CD4-positive, alpha-beta T cell treated with Interleukin-17A for 1 hour (primary cell): ENCODE measurements at places on chromosomes 4 and X.
A peak's percentile ranks its signal among the peaks of the same experiment; 100 is the strongest.

DNA sequence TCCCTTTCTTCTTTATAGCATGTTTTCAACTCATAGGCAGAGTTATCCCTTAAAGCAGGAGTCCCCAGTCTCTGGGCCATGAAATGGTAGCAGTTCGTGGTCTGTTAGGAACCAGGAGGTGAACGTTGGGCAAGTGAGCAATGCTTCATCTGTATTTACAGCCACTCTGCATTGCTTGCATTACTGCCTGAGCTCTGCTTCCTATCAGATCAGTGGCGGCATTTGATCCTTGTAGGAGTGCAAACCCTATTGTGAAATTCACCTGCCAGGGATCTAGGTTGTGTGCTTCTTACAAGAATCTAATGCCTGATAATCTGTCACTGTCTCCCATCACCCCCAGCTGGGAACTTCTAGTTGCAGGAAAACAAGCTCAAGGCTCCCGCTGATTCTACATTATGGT lies 39.8 kb downstream of the DTHD1 start:
- no peak for DNase-seq

DNA sequence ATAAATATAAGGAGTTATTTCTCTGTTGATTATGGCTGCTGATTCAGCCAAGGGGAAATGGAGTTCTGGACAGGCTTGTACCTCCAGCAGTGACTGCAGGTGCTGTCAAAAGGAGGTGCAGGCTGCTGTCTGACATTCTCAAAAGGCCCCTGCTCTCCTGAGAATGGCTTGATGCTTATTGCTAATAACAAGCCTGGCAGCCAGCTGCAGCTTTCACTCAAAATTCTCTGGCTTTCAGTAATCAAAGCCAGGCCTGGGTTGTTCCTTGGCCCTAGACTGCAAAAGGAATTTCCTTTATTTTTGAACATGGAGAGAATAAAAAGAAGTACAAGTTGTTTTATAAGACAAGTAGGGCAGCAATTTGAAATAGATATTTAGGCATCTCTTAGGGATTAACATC lies 575.9 kb downstream of the MID1IP1 start:
- no peak for DNase-seq

DNA sequence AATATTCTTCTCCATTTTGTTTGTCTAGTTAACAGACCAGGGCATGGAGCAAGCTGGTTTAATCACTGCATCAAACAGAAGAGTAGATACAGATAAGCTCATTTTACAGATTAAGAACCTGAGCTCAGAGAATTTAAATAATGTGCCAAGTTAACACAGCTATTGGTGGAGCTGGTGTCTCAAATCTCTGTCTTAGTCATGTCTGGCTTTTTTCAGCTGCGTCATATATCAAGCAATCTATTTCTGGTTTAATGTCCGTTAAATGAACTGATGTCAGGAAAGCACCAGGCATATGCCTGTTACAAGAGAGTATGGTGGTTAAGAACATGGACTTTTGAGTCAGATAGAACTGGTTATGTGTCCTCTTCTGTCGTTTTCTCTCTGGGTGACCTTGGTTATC lies 79.8 kb upstream of the ADGRA3 start:
- no peak for DNase-seq

- peak; percentile 49 for DNase-seq
Measured at GRCh38 chr4:174318829-174319764, 35.4 kb downstream of the CEP44 start.

DNA sequence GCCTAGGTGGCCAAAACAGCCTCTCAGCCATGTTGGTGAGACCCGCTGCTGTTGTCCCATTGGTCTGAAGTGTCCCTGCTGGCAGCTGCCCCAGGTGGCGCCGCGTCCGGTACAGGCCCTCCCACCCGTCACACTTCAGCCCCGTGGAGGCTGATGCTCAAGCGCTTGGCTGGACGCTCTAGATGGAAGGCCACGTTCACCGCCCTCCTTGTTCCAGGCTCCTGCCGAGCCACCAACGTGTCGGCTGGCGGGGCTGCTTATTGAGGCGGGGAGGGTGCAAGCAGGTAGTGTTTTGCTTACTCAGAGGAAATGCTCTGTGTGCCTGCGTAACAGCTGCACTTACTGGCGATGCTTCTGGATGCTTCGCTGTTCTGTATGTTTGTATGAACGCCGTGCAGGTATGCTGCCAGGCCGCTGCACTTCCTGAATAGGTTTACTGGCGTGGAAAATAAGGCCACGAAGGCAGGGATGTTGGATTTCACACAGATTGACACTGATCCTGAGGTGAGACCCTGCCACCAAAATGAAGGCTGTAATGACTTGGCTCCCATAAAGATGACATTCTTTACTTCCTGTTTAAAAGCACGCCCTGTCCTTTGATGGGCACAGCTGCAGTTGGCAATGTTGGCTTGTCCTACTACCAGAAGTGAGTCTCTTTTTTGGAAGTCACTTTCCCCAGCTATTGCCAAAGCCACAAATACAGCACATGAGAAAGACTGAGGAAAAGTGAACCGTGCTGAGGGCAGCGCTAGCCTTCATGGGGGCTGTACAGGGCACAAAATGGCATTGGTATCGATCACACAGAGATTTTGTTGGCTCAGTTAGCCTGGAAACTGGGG lies 21.0 kb upstream of the CLCN4 start:
- no peak for DNase-seq

DNA sequence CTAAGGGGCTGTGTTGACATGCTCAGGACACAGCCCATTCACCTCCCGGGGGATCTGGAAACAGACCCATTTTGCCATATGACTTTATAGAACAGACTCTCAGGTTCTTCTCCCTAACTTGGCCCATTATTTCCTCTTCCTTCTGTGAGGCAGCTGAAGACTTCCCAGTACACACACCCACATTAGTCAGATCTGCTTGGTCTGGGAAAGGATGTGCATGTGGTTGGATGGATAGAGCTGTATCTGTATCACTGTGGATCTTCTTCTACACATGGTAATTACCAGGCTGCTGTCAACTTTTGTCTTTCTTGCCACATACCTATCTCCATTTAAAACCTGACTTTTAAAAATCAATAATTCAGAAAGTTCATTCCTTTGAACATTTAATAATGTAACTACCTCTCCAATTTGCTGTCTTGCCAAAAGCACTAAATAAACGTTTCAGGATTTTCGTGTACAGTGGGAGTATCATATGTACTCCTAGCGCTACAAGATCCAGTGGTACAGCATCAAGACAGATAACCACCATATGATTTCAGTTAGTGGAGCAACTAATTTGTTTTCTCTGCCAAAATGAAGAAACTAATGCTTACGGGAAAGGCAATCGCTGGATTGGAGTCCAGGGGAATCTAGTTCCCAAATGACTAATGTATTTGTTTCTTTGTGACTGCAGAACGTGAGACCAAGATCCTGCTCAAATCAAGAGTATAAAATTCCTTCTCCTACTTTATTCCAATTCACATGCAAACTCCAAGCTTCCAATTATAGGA lies 134.1 kb upstream of the MAP3K15 start:
- no peak for DNase-seq

DNA sequence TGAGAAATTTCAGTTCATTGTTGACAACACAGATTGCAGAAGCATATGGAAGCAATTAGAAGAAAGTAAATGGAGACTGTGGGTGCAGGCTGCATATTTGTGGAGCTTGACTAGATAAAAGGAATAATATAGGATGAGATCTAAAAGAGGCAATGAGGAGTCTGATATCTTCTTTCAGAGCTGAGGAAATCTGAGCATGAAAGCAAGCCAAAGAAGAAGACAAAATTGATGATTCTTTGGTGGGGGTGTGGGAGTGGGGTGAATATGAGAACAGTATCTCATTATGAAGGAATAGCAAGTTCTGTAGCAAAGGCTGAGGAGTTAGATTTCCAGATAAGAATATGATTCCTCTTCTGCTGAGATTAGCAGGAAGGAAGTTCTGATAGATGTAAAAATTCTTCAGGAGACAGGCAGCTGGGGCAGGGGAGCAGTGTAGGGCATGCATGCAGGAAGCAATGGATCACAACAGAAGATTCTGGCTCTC lies 6.1 kb upstream of the PDHA2 start:
- no peak for DNase-seq

GRCh38 chr4:147289181-147289580 lies 191.7 kb upstream of the EDNRA start:
- DNase-seq = no peak

DNA sequence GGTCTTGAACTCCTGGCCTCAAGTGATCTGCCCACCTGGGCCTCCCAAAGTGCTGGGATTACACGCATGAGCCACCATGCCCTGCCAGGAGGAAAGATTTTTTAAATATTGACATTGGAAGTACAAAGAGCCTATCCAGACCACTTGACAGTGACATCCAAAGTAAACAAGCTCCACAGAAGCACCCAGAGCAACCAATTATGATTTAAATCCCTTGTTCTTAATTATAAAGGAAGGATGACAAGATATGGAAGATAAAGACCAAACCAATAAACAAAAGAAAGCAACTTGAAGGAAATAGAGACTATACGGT lies 27.7 kb upstream of the RPL34 start:
- DNase-seq = no peak

DNA sequence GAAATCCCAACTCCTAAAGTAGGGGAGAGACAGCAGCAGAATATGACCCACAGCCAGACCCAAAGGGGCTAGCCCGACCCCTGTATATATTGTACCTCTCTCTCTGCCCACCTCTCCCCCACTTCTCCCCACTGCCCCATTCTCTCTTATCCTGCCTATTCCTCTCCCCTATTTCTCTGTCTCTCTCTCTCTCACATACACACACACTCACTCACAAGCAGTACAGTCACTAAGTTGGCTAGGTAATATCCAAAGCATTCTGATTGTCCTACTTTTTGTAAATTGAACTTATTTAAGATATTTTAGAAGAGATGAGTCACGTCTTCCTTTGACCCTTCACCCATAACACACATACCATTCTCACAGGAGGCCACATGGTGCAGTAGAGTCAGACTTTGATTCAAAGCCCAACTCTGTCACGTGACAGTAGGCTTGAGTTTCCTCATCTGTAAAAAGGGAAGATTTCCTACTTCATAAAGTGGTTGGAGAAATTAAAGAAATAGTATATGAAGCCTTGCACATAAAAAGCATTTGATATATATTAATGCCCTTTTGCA lies 29.5 kb downstream of the SRPX2 start:
- DNase-seq = no peak

GRCh38 chrX:44344194-44344593 lies 722 bp upstream of the EFHC2 start:
- peak; percentile 84 for DNase-seq

GRCh38 chrX:48045410-48046311 lies 25.8 kb downstream of the ZNF630 start:
- no peak for DNase-seq

DNA sequence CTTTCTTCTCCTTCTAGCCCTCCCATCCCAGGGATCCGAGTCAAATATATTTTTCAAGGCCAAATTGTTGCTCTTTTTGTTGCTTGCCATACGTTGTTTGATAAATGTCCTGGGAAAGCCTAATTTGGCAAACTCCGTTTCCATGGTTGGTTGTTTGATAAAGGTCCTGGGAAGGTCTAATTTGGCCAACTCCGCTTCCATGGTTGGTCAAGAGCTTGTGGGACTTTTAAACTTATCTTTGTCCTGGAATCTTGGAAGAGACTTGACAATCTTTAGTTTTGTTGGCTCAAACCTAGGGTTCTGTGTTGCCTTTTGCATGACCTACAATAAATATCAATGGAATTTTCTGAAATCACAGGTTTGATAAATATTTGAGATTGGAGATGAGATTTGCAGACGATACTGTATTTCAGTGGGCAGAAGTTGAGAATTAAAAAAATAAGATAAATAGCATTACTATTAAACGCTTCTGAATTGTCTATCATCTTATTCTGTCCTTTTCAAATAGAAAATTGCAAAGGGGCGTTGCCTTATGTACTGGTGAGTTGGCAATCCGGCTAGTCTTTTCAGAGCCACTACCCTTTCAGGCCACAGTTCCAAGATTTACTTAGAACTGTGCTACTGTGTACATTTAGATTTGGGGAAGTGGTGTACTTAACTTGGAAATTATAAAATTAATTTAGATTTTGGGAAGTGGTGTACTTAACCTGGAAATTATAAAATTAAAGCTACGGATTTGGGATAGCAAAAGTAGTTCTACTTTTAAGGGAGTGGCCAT lies 804 bp downstream of the OSTC start:
- peak; percentile 13 for DNase-seq

- no peak for DNase-seq
Measured at GRCh38 chrX:132017431-132018185, 5.5 kb upstream of the STK26 start.

GRCh38 chr4:119135721-119136121 lies at the start of gene MYOZ2:
Gene MYOZ2, plus strand, starts transcription at chr4:119135832. Its CDS starts 694 bp downstream, at chr4:119136526.
- no peak for DNase-seq

GRCh38 chr4:64361399-64361740 lies 47.9 kb downstream of the TECRL start:
- DNase-seq = no peak

GRCh38 chr4:140185412-140186081 lies 31.6 kb upstream of the MAML3 start:
- DNase-seq = no peak
